ENCODE measurements at places on chromosomes 1 and 21.

GRCh38 chr1:22658385-22659163 is 5.5 kb downstream of the C1QB start:
- no peak for DNase-seq

GRCh38 chr1:74407902-74408301 is 104.5 kb downstream of the LRRC53 start:
- no peak for DNase-seq

DNA sequence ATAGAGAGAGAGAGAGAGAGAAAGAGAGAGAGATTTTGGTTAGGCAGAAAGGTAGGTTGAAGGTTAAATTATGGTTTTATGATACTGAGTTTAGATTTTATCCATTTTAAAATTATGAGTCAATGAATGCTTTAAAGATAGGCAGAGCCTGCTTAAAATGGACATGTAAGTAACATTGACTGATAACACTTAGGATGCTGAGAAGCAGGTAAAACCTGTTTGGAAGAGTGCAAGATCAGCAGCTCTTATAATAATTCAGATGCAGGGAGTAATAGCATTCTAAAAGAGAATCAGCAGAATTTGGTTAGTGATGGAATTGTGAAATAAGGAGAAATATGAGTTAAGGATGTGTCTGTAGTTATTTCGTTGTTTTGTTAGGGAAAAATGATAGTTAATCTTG is 446.6 kb downstream of the PLA2G4A start:
- no peak for DNase-seq

- DNase-seq, result no peak
Observed at GRCh38 chr1:117555806-117556205, 50.0 kb upstream of the TENT5C start.

DNA sequence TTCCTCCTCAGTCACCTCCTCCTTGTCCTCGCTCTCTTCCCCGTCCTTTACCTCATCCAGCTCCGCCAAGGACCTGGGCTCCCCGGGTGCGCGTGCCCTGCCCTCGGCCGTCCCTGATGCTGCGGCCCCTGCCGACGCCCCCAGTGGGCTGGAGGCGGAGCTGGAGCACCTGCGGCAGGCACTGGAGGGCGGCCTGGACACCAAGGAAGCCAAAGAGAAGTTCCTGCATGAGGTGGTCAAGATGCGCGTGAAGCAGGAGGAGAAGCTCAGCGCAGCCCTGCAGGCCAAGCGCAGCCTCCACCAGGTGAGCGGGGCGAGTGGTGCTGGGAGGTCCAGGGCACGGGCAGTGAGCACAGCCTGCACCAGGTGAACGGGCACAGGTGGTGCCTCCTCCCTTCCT is 76.2 kb downstream of the SKI start:
- no peak for DNase-seq

DNA sequence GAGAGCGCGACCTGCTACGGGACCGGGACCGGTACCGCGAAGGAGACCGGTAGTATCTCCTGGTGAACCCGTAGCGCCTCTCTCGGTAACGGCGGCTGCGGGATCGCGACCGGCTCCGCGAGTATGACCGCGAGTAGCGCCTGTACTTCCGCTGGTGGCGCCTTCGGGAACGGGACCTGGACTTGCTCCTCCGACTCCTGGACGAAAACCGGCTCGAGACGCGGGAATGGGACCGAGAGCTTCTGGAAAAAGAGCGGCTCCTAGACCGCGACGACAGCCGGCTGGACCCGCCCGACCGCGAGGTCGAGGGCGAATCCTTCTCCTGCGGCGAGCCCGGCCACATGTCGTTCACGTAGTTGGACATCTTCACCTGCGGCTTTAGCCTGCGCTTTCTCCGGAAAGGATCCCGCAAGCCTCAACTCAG is 642 bp downstream of the RSRP1 start:
- DNase-seq, result no peak

DNA sequence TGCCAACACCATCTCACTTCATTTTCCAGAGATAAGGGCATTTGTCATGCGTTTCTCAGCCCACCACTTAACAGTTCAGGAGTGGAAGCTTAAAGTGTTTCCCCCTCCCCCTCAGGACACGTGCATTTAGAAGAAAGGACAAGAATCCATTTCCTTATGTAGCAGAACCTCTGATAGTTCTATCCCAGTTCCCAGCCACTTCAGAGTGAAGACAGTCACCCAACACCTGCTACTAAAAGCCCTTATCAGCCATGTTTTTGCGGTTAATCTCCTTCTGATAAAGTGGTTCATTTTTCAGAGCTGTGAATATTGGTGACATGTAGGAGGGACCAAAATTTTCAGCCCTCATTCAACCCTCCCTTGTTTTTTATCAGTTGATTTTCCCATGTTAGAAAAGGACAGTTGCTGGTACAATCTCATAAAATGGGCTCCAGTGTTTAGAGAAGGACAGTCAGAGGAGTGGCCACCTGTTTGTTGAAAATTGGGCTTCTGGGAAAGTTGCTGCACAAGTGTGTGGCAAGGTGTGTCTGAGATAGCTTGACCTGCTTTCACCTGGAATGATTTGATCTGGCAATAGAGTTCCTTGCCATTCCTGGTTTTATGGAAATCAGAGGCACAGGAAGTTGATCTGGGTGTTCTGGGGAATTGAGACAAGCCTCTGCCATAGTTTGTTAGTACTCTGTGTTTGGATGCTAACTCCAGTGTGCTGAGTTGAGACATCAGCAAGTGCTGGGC is 114.0 kb downstream of the PPP1R12B start:
- no peak for DNase-seq

DNA sequence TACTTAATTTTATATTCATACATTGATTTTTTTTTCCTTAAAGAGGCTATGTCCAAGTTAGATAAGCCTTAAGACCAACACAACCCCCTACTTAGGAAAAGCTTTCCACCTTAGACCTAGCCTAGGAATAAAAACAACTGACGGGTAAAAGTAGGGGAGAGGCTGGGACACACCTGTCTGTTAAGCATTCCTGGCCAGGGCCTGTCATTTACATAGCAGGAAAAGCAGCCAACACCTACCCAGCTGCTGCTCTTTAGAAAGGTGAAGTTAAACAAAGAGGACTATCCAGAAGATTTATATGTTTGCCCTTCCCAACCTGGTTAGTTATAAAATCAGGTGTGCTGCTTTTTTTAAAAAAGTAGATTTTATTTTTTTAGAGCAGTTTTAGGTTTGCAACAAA is 29.1 kb upstream of the SAMD13 start:
- DNase-seq, result no peak

- no peak for DNase-seq
Observed at GRCh38 chr21:8993943-8994639, 1527.3 kb upstream of the TPTE start.

GRCh38 chr1:41318135-41318534 is 43.1 kb upstream of the FOXO6 start:
- DNase-seq, result no peak

- DNase-seq, result no peak
Observed at GRCh38 chr1:248811514-248812490, 13.9 kb downstream of the SH3BP5L start.

- DNase-seq, result no peak
Observed at GRCh38 chr21:20631633-20632032, 366.6 kb upstream of the NCAM2 start.

DNA sequence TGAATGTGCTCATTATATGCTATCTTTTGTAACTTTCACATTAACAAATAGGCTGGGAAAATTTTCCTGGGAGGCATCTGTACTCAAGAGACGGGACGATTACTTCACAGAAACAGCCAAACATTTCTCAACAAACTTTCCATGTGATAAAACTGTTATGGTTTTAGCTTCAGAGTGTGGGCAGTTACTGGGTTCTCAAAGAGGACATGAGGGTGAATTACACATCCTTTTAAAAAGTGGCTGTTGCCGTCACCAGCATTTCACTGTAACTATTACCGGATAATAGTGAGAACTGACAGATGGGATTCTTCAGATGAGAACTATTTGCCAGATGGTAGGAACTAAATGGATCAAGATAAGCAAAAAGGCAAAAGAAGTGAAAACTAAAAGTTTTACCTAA is 109.1 kb downstream of the APP start:
- DNase-seq, result no peak

DNA sequence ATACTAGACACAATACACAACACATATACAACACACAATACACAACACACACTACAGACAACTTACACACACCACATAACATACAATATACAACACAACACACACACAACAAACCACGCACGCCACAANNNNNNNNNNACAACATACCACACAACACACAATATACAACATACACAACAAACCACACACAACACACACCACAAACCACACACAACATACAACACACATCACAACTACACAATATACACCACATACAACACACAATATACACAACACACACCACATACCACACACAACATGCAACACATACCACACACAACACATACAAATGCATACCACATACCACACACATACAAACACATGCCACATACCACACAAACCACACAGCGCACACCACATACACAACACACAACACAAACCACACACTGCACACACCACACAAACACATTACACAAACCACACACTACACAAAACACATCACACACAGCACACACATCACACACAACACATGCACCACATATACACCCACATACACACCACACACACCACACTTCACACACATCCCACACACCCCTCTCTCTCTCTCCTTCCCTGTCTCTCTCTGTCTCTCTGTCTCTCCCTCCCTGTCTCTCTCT is 108.3 kb downstream of the ETS2 start:
- no peak for DNase-seq

GRCh38 chr1:158809256-158809655 is 21.9 kb upstream of the MNDA start:
- DNase-seq, result no peak

GRCh38 chr1:232048481-232048880 is 421.9 kb downstream of the DISC1 start:
- DNase-seq, result no peak

DNA sequence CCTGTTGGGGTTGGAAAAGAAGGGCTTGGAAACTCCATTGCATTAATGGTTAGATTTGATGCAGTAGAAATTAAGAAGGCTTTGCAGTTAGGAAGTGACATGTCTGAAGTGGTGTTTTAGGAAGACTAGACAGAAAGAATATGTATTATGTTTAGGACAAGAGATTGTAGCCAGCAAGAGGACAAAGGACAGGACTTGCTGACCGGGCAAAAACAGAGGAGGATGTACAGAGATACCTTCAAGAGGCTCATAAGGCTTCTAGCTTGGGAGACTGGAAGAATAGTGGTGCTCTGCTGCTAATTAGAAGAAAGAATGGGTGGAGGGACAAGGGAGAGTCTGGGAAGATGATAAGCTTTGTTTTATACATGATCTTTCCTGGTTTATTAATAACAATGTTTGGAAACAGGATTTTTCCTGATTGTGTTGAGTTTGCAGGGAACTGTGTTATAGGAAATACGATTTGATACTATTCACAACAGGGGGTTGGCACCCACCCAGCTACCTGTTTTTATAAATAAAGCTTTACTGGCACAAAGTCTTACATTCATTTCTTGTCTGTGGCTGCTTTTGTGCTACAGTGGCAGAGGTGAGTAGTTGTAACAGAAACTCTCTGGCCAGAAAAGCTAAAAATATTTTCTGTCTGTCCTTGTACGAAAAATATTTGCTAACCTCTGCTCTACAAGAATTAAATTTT is 37.1 kb upstream of the TMCO2 start:
- DNase-seq, result no peak

GRCh38 chr1:153942766-153943549 is 3.6 kb downstream of the DENND4B start:
- DNase-seq, result no peak

GRCh38 chr1:186715887-186716809 is 35.9 kb upstream of the PTGS2 start:
- DNase-seq, result no peak

GRCh38 chr21:39645331-39645730 is 32.6 kb downstream of the B3GALT5 start:
- no peak for DNase-seq

DNA sequence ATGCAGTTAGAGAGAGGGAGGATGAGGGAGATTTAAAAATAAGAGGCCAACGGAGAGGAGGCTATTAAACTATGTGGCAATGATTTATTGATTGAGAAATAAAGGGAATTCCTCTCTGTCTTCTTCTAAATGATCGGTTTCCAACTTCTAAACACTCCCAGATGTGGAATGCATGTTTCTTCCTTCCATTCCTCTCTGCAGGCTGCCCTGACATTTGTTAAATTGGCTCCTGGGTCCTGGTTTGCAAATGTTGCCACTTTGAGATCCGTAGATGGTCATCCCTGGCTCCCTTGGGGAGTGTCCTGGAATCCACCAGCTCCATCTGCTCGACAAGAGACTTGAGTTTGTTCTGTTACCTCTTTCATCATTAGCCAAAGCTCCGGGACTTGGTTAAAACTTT is 10.3 kb upstream of the C1orf198 start:
- no peak for DNase-seq

GRCh38 chr1:94803517-94804441 is 16.4 kb upstream of the SLC44A3 start:
- no peak for DNase-seq

- no peak for DNase-seq
Observed at GRCh38 chr1:32997381-32997891, 32.8 kb upstream of the RNF19B start.

GRCh38 chr1:215087603-215088002 is 5.1 kb downstream of the KCNK2 start:
- no peak for DNase-seq

GRCh38 chr1:1958071-1958541 is 39.0 kb upstream of the TMEM52 start:
- no peak for DNase-seq

- DNase-seq, result no peak
Observed at GRCh38 chr1:59432531-59433439, 135.9 kb downstream of the FGGY start.

GRCh38 chr1:109470245-109470644 is 3.9 kb downstream of the SYPL2 start:
- DNase-seq, result no peak

DNA sequence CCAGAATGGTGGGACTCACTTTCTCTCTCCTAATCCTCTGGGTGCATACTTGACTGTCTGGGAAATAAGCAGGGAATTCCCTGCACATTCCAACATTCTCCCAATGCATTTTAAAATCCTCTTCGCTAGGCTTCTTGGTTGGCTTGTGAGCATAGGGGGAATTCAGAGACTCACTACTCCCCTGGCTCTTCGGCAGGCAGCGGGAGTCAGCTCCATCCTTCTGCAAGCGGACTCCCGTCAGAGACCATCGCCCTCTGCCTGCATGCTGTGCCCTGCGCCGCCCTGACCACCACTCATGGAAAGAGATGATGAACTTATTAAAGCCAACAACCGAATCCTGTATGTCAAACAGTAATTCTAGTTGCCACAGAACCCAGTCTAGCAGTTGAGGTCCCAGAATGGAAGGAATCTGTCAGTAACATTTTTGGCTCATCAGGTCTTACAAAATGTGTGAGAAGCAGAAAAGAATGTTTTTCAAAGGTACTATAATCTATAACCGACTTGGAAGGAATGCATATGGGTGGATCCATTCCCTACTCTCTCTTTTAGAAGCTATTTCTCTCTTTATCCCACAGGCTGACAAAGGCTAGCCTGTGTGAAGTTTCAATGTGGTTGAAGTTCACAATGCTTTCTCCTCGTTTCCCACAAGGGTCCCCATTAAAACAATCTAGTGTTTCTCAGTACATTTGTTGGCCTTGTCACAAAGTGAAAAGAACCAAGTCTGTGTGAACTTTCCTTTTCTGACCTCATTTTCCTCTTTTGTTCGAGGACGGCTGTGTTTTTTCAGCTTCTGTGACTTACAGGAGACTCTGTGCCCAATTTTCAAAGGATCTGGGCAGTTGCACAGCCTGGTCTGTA is 119.1 kb upstream of the ADAR start:
- DNase-seq, result no peak
